ENCODE measurements at places on chromosomes 1 and 21.

DNA sequence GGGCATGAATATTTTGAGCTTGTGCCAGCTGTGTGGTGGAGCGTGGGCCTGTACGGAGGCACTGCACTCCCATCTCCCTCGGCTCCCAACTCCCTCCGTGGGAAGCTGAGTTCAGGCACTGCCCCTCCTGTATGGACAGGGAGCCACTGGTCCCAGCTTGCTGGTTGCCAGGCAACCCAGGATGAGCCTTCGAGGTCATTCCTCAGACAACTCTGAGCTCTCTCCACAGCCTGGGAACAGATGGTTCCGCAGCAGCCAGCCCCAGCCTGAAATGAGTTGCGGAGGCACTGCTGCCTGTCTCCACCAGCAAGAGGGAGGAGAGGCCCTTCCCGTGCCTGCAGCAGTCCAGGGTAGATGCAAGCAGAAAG is 58.4 kb upstream of the TENT5B start:
- DNase-seq = no peak

DNA sequence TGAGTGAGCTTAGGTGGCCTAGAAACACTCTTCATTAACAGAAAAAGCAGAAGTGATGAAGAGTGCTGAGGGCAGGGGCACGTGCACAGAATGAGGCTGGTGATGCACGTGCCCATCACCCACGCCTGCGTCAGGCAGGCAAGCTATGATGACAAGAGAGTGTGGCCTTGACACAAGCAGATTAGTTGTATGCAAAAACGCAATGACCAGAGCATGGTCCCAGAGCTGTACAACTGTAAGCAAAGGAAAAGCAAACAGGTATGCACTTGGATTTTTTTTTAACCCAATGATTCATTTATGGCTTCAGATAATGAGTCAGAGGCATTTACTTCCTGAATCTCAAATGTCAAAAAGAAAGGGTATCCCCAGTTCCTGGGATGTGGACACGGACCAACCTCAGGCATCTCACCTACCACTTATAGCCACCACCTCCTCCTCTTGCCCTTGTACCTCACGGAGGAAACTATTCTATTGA is 9.1 kb upstream of the TMEM61 start:
- no peak for DNase-seq

DNA sequence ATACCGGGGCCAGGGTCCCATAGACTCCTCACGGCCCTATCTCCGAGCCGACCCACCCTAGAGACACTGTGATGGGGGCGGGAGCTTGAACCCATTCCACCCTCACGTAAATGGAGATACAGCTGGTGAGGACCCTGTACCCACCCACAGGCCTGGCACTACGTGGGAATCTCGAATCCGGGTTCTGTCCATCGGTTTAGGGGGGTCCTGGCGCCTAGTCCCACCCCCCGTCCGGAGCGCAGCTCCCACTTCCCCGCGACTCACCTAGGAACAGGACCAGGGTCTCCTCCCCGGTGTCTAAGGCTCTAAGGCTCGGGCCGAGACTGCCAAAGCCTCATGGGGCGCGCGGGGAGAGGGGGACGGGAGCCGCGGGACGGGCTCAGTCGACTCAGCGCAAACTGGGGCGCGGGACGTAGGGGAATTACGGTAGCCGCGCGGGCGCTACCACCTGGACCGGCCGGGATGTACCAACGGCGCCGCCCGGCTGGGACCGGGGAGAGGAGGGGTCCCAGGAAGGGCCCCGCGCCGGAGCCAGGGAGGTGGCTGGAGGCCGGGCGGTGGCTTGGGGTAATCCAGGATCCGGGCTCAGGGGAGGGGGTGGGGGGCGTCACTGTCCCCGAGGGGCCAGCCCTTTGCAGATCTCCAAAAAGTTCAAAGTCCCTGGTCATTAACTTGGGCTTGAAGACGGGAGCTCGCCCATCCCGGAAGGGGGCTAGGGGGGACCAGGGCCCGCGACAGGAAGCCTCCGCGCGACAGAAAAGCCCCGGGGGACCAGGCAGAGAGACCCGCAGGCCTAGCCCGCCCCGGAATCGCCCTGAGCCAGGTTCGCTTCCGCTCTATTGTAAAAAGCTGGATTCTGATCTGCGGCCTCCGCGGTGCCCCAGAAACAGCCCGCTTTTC is 1.0 kb downstream of the PLEKHG5 start:
- peak; percentile 38 for DNase-seq

- DNase-seq = no peak
Observed at GRCh38 chr1:234907940-234908405, 220.7 kb downstream of the TOMM20 start.

DNA sequence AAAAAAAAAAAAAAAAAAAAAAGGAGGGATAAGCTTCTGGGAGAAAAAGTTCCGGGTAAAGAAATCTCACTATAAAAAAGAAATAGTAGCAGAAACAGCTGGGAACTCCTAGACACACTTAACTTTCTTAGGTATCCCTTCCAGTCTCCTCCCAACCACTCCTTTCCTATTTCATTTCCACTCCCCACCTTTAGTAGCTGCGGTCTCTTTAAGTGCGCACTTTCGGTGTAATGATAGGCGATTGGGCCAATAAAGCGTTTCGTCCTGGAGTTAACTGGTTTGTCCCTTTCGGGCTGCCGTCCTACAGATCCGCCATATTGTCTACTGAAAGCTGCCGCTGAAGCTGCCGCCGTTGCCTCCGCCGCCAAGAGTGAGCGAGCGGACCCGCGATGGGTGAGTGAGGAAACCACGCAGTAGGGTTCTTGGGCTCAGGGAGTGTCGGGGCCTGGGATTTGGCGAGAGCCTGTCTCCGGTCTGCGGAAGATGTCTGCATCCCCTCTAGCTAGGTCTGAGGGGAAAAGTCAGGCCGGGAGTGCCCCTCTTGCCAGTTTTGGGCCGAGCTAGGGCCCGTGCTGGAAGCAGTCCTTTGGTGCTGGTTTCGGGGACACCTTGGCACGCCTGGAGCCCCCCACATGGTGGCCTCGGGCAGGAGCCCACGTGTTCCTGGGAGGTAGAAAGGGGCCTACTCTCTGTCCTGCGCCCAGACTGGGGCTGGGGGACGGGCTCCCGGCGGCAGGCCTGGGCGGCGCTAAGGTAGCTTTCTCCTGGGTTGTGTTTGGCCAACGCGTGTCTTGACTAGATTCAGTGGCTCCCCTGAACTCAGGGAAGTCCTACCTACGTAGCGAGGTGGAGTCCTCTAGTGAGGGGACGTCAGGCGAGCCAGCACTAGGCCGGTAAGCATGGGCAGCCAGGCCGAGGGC is at the start of gene KPNA6:
Gene KPNA6 (plus strand): TSS at position 315 of the 920 bp plus-strand sequence. CDS start 75 bp downstream, at position 390.
- DNase-seq = peak; percentile 85

GRCh38 chr1:96349896-96350295 is 371.7 kb upstream of the PTBP2 start:
- no peak for DNase-seq

- no peak for DNase-seq
Observed at GRCh38 chr1:48947761-48948537, 171.3 kb upstream of the BEND5 start.

GRCh38 chr1:101284021-101284420 is 47.2 kb downstream of the S1PR1 start:
- peak; percentile 43 for DNase-seq

DNA sequence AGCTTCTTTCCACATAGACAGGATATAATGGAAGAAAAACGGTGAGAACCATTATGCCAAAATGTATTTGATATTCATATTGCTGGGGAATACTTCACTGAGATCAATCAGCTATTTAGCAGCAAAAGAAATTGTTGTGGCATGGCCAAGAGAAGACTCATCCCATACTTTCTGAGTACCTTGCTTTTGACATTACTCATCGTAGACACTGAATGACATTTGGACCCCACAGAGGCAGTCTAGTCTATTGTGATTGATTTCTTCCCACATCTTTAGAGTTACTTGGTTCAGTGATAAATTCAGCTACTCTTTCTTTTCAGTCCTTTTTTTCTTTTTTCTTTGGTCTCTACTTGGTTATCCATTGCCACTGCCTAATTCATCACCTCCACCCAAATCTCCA is 22.1 kb downstream of the ATP1B1 start:
- DNase-seq = no peak

DNA sequence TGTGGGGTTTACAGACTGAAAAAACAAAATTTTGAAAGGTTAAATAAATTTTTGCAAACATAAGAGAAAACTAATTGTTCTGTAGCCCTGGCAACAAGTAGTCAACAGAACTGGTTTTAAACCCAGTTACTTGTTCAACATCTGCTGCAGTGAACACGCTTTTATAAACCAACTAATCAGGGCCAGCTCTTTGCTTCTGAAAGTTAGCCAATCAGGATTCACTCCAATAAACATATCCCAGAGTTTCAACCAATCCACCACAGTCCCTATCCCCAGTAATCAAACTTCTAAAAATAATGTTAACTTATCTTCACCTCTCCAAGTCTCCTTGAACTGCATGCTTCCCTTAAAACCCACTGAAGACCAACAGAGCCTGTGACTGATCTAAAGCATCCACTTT is 306.6 kb downstream of the CTH start:
- DNase-seq = no peak

- DNase-seq = no peak
Observed at GRCh38 chr1:229117664-229118300, 153.1 kb upstream of the RAB4A start.

GRCh38 chr1:172482044-172482443 is 38.2 kb upstream of the PIGC start:
- DNase-seq = no peak

GRCh38 chr21:45739218-45740087 is 95.9 kb downstream of the PCBP3 start:
- no peak for DNase-seq

- DNase-seq = no peak
Observed at GRCh38 chr1:174743654-174744561, 255.8 kb upstream of the CACYBP start.

DNA sequence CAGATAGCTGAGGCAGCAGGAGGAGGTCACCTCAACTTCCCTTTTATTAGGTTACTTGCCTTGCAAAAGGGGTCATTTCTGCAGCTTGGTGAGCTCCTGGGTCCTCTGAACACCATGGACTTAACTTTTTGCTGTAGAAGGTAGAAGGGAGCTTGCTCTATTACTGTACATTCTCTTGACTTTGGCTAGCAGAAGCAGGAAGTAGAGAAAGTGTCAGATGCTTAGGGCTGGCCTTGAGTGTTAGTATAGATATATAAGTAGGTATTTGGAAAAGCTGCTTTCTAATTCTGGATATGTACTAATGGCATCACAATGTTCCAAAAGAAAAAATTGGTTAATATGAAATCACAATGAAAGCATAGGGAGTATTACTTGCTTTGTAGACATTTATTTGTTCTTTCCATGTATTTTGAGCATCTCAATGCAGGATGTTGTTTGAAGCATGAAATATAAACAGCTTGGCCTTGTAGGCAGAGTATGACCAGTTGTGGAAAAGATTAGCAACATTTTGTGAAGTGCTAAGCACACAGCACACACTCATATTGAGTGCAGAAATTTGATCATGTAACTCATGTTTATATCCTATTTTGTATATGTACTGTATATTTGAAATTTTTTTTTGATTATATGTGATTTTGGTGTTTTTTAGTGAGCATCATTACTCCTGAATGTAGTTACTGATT is 108.8 kb downstream of the DYRK1A start:
- no peak for DNase-seq

DNA sequence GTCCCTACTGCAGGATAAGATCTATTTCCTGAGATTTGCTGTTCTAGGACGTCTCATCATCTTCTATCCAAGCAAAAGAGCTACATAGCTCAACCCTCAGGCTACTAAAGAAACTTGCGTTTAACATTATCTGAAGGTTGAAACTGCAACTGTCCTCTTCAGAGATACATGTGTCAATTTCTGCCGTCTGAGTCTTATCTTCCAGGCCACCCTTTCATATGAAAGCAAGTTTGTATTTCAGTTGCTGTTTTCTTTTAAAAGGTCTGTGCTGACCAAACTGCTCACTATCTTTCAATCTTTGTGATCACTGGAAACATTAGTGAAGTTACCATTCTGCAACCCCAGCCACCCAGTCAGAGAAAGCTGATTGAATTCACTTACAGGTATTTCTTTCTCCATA is 108.6 kb upstream of the RAB3GAP2 start:
- DNase-seq = no peak

- DNase-seq = peak; percentile 86
Observed at GRCh38 chr1:22025368-22026155, 24.1 kb downstream of the CELA3A start.

DNA sequence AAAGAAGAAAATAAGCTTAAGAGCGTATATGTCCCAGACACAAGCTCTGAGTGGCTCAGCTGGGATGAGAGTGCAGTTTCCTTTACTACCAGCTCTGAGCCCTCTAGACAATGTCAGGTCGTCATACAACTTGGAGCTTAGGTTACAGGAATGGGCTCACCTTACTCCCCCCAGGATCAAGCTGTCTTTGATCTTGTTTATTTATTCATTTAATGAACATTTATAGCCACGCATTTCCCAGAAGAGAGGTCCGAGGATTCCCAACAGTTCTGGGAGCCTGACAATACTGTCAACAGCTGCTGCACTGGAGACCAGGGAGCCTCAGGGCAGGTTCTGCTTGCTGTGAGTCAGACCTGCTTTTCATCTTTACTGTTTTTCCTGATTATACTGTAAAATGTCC is 378.9 kb downstream of the PLPP3 start:
- no peak for DNase-seq

- no peak for DNase-seq
Observed at GRCh38 chr1:157353546-157353945, 198.8 kb downstream of the FCRL5 start.

GRCh38 chr1:176374967-176375569 is 87.9 kb upstream of the PAPPA2 start:
- peak; percentile 39 for DNase-seq

DNA sequence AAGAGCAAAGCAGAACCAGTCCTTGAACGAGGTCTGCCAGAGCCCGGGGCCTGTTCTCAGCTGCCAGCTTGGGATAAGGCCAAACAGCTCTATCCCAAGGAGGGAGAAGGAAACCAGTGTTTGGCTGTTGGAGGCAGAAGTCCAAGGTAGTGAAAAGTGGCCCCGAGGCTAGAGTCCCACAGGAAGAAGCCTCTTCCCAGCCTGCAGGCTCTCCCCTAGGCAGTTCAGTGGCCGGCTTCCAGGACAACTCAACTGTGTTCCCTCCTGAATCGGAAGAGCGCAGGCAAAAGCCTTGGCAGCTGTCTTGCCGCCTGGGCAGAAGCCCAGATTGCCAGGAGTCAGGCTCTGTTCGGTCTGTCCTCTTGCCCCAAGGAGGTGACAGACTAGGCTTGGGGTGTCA is 19.3 kb downstream of the QSOX1 start:
- DNase-seq = no peak

GRCh38 chr1:226093621-226094020 is 31.1 kb downstream of the H3-3A start:
- no peak for DNase-seq

DNA sequence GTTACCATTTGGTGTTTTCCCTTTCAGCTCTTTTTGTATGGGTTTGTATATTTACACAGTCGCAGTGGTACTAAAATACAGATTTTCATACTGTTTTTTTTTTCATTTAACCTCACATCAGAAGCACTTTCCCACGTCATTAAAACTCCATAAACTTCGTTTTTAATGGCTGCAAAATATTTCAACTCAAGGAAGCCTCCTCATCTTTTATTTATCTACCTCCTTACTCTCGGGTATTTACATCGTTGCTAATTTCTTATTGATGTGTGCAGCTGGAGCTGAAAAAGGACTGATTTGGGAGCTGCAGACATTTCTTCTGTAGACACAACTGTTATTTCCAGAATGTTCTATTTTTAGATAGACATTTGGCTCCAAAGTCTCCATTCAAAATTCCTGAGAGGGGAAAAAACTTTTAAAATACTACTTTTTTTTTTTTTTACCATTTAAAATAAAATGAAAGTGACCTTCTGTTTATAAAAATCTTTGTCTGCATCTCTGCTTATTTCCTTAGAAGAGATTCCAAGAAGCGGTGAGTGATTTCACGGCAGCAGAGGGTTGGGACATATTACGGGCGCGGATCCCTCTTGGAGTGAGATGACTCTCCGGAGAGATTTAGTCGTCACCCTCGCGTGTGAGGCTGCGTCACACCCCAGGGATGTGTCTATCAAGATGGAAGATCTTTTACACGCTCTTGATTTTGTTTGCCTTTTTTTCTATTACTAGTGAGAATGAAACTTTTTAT is 10.1 kb downstream of the RUNX3 start:
- peak; percentile 56 for DNase-seq

Data from activated T-cell treated with anti-CD3 and anti-CD28 coated beads for 24 hours (primary cell).